ENCODE measurements at places on chromosomes 13 and 19.

- DNase-seq, result no peak
These were observed 2.7 kb downstream of the LILRB5 start for GRCh38 chr19:54254195-54254906.

DNA sequence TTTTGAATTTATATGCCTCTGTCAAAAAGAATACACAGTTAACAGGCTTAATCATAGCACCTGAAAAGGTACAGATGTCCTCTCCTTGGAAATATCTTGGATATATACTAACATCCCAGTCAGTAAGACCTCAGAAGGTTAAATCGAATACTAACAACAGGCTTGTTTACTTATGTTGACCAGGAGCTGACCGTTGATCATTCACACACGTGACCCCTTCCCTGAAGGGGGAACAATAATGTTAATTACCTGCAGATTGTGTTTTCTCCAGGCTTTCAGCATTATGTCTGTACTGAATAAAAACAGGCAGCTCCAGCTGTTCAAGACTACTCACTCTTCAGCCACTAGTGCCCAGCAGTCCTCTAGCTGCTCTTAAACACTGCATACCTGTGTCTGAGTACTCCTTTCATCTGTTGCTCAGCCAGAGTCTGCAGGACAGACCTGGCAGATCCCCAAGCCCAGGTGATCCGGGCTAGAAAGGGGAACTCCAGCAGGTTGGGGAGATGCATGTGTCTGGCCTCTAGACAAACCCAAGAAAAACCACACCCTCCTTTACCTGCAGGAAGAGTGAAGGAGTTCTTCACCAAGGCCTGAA is 163.9 kb downstream of the RNF17 start:
- DNase-seq, result no peak

GRCh38 chr19:4229179-4229931 is at the start of gene EBI3:
TSS of gene EBI3 (plus strand) at chr19:4229523. CDS start at chr19:4229551, 28 bp downstream.
- no peak for DNase-seq

DNA sequence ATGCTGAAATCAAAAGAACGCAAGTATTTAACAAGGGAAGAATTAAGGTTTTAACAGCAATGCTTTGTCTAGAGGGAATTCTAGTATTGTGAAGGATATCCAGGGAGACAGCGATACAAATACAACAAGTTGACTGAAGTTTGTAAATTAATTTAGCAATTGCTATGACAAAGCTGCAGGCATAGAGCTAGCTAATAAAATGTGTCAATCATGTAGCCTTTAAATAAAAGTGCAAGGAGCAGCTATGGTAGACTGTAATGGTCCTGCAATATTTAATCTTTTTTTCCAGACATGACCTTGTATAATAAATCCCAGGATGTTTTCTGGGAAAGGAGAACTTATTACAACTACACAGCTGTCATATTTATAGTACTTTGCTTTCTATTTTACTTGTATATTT is 779.3 kb downstream of the SLITRK5 start:
- DNase-seq, result no peak

DNA sequence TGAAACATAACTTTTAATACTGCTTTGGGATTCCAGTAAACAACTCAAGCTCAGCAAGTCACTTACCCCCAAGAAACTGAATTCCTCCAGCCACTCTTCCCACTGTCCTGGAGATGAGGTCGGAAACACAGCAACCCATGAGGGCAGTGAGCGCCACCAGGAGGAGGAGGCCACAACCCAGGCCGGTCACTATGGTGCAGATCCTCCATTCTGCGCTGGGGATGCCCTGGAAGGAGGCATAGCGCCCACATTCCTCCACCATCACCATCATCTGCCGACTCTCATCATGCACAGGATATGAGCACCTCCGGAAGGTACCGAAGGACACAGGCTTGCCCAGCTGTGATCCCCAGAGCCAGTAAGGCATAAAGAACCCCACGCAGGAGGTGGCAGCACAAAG is 2.2 kb downstream of the LHFPL6 start:
- DNase-seq, result no peak

GRCh38 chr19:459724-460511 is 915 bp downstream of the SHC2 start:
- DNase-seq, result no peak

DNA sequence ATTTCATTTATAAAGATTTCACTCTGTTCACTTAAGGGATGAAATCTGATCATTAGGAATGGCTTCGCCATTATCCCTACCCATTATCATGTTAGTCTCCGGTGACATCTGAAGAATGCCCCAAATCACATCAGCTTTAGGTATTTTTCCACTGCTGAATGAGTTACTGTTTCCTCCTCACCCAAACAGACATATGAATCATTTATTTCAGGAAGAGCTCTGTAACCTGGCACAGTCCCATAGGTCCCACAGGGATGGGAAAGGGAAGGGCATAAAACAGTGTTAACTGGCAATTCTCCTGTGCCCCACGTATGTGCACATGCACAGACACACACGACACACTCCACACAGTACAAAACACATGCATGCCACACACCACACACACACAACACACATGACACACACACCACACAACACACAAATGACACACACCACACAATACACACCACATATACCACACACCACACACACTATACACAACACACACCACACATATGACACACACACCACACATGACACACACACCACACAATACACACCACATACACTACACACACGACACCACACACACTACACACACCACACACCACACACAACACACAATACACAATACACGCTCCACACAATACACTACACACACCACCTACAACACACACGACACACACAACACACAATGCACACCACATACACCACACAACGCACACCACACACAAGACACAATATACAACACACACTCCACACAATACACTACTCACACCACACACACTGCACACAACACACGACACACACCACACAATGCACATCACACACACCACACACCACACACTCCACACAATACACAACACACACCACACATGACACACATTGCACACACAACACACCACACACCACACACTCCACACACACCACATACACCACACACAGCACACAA is 15.4 kb downstream of the TMEM255B start:
- no peak for DNase-seq

DNA sequence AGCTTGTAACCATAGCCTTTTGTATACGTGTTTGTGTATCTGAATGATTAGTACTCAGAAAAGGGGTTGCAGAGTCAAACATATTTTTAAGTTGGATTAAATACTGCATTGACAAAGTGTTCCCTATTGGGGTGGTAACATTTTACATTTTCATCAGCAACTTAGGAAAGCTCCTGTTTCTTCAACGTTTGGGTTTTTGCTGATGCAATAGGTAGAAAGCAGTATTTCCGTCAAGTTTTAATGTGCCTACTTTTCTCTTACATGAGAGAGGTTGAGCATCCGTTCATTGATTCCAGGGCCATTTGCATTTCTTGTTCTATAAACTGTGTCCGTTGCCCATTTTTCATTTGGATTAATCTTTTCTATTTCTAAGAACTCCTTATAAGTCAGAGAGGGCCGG is 56.2 kb downstream of the SKA3 start:
- DNase-seq, result no peak

DNA sequence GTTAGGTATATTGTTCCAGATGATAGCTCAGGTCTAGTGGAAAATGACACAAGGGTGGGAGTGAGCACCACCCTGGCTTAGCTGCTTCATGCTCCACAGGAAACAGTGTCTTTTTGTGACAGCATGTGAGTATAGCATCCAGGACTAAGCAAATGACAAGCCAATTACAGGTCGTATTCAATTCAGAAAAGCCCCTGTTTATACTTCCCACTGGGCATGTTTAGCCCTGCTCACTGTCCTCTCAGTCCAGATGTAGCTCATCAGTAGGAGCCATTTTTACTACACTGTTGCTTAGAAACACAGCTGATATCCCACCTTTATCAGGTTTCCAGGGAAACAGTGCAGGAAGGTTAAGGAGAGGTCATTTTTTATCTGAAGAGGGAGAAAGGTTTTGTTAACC is 8.0 kb downstream of the ABHD13 start:
- no peak for DNase-seq

GRCh38 chr19:2603334-2603733 is 99.2 kb downstream of the GNG7 start:
- DNase-seq, result no peak

DNA sequence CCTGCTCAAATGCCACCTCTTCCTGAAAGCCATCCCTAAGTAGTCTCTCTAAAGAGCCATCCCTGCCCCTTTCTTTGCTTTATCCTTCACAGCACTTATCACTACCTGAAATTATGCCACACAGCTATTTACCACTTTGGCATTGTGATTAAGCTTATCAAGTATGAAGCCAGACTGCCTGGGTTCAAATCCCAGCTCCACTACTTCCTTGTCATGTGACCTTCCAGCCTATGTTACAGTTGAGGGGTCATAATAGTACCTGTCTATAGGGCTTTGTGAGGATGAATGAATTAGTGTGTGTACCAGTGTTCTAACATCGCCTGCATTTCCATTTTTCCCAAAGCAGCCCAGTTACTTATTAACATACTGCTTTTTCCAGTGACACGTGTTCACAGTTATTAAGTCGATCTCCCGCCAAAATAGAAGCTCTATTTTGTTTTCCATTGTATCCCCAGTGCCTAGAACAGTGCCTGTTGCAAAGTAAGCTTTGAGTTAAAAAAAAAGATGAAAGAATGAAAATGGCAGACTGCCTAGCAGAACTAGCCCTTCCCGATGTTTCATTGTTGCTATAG is 32.8 kb downstream of the ZSWIM9 start:
- DNase-seq, result no peak

DNA sequence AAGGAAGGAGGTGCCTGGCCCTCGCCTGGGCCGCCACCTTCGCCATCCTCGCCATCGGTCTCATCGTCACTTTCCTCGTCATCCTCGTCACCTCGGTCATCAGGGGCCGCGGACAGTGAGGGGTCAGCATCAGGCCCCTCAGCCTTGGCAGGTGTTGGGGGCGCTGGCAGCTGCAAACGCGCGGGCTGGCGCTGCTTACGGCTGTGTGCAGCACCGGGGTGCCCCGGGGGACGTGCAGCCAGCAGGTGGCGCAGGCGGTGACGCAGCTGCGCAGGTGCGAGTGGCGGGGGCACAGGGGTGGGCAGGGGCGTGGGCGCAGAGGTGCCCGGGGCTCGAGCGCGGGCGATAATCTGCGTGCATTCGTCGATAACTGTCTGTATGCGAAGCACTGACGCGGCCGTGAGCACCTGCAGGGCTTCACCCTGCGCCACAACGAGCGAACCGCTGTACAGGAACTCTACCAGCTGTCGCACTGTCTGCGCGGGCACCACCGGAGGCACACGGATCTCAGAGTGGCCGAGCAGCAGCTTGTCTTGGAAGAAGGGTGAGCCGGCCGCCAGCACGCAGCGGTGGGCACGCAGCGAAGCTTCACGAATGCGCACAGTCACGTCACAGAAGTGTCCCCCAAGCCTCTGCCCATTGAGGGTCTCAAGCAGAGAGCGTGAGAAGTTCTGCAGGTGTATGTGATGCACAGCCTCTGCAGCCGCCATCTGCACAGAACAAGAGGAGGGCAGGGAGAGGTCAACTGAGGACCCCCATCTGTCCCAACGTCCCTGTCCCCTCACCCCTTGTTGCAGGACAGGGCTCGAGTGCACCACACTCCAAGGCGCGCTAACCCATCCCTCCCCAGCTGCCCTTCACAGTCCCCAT is 2.4 kb downstream of the ZBTB45 start:
- no peak for DNase-seq

DNA sequence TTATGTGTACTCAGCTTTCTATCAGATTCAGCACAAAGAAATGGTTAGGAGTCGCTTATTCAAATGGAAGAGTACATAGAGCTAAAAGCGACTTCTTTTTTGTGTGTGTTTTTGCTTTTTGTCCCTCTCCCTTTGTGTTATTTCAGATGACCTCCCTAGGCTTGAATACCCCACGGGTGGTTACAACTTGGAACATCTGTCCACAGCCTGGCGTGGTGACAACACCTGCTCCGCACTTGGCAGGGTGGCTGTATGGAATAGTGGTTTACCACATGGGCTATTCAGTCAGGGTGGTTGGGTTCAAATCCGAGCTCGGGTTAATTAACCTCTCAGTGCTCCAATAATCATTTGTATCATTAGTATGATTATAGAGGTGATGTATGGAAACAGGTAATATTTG is 151.6 kb upstream of the FREM2 start:
- DNase-seq, result no peak

DNA sequence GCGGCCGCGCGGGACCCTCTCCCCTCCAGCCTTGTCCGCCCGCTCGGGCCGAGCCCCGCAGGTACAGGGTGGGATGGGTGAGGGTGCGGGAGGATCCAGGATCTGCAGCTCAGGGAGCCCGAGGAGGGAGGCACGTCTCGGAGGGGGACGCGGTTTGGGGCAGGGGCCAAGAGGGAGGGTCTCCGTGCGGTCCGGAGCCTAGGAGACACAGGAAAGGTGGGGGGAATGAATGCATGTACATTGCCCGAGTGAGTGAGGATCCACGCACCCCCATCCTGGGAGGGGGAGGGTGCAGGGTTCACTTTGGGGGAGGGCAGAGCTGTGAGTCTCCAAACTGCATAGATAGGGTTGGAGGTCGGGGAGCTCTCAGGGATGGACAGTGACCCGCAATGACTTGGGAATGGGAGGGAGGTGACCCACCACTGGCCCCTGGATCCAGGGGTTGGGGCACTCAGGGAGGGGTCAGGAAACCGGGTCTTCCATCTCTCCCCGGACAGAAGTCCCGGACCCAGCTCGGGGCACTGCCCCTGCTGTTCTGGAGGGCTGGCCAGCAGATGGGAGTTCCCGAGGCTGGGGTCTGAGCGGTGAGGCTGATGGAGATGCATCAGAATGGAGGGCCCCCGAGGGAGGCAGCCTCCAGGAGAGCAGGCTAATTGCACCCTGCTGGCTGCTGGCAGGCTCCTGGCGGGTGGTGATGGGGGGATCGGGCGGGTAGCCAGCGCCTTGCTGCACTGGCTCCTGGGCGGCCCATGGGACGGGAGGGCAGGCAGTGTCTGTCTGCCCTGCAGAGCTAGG is 547 bp downstream of the KCNN1 start:
- no peak for DNase-seq

DNA sequence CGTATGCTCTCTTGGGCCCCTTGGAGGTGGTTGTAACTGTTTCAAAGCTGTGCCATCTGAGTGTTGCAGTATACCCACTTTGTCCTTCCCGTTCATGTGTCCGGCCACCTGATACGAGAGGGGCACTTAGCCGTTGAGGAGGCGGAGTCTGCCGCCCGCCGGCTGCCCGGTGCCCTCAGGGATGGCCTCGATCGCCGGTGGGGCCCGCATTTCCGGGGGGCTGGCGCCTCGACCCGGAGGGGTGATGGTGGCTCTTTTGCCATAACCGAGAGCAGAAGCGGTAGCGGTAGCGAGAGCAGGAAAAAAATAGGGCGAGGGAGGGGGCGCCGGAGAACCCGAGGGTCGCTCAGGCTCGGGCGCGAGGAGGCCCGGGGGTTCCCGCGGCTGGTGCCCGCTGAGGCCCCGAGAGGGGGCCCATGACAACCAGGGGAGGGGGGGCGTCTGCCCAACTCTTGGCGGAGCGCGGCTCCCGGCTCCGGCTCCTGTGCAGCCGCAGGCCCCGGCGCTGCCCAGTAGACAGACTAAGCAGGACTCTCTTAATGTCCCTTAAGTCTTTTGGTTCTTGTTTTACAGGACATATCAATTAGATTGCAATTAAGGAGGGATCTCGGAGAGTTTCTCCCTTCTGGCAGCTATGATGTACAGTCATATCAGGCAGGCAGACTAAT is 342.7 kb upstream of the SGCG start:
- no peak for DNase-seq

- DNase-seq, result no peak
These were observed 495.6 kb downstream of the SLITRK6 start for GRCh38 chr13:85303630-85304029.
